ENCODE measurements at places on chromosomes 2 and 18.

- no peak for DNase-seq
These were observed 40.3 kb upstream of the ZEB2 start for GRCh38 chr2:144560251-144560650.

GRCh38 chr18:66916834-66917233, 312.9 kb upstream of the CDH19 start:
- no peak for DNase-seq

GRCh38 chr18:48932822-48933510, 17.8 kb downstream of the SMAD7 start:
- no peak for DNase-seq

- no peak for DNase-seq
These were observed 21.6 kb upstream of the GPR55 start for GRCh38 chr2:230946429-230947234.

DNA sequence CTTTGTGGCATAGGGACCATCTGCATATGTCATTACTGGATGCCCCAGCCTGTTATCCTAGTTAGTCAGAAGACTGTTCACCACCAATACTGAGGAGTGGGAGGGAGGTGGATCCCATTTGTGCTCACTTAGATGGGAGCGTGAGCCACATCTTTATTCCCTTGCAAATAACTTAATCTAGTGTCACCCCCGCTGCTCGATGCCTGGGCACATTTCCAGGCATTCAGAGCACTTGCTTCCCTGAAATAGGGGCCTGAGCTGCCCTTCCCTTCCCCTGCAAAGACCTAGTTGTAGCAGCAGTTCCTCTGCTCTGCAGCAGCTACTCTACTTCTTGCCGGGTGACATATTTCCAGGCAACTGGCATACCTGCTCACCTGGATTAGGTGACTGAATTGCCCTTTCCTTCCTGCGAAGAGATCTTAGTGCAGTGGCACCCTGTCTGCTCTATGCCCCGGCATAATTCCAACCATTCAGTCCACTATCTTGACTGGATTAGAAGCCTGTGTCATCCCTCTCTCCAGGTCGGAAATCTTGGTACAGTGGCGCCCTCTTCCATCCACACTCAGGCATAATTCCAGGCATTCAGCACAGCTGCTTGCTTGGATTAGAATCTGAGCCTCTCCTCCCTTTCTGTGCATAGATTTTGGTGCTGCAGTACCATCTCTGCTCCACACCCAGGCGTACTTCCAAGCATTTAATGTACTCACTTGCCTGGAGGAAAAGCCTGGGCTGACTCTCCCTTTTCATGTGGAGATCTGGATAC, 1389.1 kb upstream of the TMEFF2 start:
- DNase-seq = no peak

DNA sequence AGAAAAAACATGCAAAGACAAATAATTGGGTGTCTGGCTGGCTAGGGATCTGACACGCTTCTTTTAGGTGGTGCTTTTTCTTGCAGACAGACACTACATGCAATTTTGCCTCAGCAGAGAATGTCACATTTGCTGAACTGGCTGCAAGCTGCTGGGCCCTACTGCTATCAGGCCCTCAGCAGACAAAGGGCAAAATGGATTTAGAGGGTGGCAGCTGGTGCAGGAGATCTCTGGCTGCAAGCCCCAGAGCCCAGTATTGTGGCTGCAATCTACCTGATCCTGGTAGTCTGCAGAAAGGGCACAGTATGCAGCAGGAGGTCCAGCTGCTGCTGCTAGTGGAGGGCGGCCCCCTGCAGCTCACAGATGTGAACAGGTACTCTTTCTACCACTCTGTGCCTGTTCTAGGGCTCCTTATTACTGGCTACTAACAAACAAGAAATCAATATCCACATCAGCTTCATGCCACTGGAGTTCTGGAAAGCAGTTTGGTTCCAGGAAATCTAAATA, 796.7 kb upstream of the CELF4 start:
- no peak for DNase-seq

DNA sequence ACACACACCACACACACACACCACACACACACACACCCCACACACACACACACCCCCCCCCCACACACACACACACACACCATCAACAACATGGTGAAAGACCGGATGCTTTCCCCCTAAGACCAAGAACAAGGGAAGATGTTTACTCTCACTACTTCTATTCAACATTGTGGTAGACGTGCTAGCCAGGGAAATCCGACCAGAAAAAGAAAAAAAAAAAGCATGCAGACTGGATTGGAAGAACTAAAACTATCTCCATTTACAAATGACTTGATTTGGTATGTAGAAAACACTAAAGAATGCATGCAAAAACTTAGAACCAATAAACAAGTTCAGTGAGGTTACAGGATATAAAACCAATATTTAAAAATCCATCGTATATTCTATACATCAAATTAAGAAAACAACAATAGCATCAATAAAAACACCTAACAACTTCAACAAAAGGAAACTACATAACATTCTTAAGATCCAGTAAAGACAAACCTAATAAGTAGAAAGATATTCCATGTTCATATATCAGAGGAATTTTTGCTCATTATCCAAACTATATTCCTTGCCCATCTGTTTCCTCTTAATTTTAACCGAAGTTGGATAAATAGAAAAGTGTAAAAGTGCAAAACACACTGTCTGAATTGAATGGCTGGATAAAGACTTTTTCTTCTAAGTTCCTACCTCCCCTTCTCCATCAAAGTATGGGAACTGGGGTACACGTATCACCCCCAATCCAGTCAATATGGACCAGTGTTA, 51.5 kb upstream of the RNU4ATAC start:
- no peak for DNase-seq

DNA sequence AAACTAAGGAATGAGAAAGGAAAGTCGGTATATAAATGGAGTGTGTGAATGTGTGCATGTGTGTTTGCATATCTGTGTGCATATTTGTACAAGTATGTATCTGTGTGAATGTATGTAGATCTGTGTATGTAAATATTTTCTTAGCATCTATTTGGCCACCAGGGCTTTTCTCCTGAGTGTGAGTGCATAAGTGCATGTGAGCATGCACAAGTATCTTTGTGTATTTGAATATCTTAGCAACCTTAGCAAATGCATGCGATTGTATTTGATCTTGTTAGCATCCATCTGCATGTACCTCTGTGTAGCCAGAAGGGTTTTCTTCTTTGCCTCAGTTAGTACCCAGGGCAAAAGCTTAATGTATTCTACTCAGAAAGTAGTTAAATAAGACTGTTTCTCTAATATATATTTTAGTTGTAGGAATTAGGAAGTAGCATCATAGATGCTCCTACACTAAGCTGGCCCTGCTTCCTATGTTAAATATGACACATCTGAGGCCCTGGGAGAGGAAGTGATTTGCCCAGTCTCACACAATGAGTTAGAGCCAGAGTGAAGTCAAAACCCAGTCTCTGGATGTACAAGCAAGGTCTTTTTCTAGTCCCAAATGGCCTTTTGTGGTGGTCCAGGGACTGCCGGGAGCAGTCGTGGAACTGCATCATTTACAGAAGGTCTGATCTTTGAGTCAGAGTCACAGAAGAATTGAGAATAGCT, 9.2 kb downstream of the FKBP1B start:
- no peak for DNase-seq

GRCh38 chr2:88615822-88616221, 11.4 kb downstream of the EIF2AK3 start:
- no peak for DNase-seq

- DNase-seq = no peak
These were observed 101.0 kb upstream of the NT5C1B start for GRCh38 chr2:18690342-18690741.
